ENCODE measurements at places on chromosomes 1 and 21.

DNA sequence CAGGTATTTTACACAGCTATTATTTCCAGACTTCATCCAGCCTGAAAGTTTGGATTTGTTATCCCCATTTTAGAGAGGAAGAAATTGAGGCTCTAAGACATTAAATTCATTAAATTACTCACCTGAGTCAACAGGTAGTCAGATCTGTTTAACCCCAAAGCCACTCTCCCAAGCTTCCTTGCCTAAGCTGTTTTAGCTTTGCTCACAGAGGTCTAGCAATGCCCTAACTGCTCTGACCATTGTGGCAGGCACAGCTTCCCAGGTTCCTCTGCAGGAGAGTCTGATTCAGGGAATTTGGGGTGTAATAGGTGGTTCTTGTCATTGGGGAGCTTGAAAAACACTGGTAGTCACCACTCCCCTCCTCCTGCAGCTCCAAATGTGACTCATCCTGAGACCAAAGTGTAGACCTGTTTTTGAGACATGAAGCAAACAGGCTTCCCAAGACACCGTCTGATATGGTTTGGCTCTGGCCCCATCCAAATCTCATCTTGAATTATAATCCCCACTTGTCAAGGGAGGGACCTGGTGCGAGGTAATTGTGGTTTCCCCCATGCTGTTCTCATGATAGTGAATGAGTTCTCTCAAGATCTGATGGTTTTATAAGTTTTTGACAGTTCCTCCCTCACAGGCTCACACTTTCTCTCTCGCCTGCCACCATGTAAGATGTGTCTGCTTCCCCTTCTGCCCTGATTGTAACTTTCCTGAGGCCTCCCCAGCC lies 142.8 kb upstream of the DNAH14 start:
- no peak for DNase-seq

DNA sequence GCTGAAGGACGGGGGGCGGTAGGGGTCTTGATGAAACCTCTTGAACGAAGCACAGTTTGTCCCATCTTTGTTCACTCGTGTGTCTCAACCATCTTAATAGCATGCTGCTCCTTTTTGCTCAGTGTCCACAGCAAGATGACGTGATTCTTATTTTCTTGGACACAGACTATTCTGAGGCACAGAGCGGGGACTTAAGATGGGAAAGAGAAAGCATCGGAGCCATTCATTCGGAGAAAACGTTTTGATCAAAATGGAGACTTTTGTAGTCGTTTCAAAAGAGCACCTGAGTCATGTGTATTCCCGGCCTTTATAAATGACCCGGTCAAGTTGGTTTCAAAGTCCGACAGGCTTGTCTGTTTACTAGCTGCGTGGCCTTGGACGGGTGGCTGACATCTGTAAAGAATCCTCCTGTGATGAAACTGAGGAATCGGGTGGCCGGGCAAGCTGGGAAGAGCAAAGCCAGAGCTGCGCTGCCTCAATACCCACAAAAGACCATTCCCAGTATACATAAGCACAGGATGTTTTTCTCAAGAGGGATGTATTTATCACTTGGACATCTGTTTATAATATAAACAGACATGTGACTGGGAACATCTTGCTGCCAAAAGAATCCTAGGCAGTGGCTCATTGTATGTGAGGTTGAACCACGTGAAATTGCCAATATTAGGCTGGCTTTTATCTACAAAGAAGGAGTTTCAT lies 18.5 kb downstream of the ETS2 start:
- DNase-seq, result no peak

DNA sequence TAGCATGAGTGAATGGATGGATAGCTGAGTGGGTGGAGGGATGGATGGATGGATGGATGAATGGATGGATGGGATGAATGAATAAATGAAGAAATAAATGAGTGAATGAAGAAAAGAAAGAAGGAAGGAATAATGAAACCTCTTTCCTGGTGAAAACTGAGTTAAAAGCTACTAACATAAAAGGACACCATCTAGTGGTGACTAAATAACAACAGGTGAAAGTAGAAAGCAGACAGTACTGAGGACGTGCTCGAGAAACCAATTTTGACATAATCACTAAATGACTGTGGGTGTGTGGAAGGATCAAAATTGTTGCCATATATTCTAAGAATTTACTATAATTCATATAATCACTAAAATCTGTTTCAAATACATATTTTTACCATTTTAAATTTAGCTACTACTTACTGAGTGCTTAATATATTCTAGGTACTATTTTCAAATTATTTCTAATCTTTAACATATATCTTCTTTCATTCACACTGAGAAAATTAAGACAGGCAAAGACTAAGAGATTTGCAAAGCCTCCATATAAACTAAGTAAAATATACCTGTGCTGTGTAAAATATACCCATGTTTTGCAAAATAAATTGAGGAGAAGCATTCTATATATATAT lies 522.9 kb downstream of the LRRIQ3 start:
- DNase-seq, result no peak

DNA sequence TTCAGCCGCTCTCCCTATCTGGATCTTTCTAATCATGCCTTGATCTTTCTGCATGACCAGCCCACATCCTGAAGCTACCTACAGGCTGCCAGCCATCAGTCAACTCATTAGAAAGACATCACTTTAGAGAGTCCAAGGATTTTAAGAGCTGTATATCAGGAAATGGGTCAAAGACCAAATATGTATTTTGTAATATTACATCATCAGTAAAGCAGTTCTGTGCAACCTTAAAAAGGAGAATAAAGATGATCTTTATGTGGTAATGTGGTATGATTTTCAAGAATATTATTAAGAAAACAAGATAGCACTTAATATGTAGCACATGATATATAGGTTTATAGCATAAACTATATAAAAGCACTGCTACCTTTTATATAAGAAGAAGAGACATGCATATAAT lies 47.6 kb downstream of the SLC30A7 start:
- no peak for DNase-seq

- DNase-seq, result no peak
Observed at GRCh38 chr1:53616927-53617326, 122.0 kb downstream of the GLIS1 start.

- DNase-seq, result no peak
Observed at GRCh38 chr1:197184190-197184589, 37.7 kb upstream of the ASPM start.

- no peak for DNase-seq
Observed at GRCh38 chr1:212442408-212442807, 9.7 kb downstream of the NENF start.

GRCh38 chr21:33395891-33396331 lies 7.3 kb upstream of the IFNGR2 start:
- no peak for DNase-seq

DNA sequence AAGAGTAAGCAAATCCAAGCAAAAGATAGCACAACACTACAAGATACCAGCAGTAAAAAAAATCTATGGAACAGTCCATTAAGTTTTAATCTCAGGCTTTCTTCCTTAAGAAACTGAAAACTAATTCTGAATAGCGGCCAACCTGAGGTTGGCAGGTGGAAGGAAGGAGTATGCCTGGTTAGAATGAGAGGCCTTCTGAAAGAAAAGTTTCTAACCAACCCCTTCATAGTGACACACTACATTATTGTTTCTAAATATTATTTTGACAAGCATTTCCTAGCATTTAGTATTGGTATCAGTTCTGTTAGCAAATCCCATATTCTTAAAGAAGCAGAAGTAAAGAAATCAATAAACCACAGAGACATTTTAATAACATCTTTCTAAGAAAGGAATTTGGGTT lies 205.7 kb upstream of the PTBP2 start:
- no peak for DNase-seq

GRCh38 chr1:86906419-86906818 lies 7.5 kb downstream of the SELENOF start:
- DNase-seq, result no peak

DNA sequence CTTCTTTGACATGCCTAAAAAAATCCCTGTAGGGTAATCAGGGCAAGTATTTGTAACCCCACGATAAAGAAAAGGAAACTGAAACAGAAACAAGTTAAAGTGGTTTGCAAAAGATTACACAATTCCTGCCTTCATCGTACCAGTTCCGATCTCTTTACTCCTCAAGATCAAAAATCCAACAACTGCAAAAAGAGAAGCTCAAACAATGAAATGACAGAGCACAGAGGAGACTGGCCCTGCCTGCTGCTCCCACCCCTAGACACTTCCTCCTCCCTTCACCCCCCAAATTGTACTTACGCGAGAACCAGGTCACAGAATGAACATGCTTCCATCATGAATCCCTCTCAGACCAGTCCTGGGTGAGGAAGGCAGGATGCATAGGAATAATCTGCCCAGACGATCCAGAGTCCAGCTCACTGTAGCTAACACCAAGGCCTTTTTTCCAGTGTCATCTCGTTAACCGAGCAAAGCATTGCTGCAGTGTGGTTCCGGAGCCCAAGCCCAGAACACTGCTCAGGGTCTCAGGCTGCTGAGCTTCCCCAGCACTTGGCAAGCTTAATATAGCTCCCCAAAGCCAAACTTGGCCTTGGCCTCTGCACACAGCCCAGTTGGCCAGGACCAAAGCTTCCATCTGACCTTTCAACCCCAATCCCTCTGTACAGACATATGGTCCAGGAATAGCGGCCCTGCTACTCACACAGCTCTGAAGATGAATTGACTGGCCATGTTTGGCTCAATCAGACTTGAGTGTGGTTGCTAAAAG lies 20.3 kb downstream of the RXRG start:
- no peak for DNase-seq

DNA sequence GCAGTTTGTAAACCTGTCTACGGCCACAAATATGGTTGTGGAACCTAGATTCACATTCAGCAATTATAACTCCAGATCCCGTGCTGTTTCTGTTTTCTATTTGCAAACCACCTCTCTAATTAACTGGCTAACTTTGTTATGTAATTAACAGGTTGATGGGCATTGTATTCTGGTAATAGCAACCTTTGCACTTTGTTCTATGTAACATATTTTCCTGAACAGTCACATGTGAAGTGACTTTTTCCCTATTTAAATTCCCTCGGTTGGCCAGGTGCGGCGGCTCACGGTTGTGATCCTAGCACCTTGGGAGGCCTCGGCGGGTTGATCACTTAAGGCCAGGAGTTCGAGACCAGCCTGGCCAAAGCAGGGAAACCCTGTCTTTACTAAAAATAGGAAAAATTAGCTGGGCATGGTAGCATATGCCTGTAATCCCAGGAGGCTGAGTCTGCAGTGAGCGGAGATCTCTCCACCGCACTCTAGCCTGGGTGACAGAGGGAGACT lies 1.4 kb downstream of the ACADM start:
- DNase-seq, result no peak

- peak; percentile 46 for DNase-seq
Observed at GRCh38 chr21:44517175-44517899, 22.7 kb downstream of the KRTAP10-1 start.

GRCh38 chr1:67952071-67952470 lies 98.4 kb downstream of the DIRAS3 start:
- no peak for DNase-seq

DNA sequence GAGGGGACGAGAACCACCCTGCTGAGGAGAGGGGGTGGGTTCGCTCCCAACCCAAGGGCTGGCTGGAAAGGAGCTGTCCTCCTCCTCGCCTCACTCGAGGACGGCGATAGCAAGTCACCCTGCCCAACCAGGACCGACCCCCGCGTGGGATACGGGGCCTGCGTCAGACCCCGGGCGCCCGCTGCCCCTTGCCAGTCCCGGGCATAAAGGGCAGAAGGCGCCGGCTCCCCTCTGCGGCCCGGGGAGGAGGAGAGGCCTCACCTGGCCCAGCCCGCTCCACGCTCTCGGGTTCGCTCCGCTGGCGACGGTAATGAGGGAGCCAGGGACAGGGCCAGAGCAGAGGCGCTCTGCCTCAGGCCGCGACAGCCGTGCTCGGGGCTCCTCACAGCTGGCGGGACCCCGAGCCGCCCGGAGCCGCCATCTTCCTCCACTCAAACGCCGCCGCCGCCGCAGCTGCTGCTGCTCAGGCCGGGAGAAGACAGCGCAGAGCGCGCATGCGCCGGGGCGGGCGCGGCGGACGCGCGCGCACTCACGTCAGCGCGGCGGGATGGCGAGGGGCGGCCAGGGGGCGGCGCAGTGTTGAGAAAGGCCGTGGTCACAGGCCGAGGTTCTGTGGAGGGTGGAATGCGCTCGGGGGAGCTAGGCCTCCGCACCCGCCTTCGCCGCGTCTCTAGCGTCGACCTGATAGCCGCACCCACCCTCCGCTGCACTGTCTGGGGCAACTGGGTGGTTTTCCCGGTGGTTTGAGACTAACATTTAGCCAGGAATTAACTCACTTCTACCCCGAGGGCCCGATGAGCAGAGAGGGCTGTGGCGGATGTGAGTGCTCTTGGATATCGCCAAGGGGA lies at the start of gene FBXO42:
Gene FBXO42 (minus strand): TSS at position 487 of the 848 bp plus-strand sequence. CDS start 37,062 bp downstream, outside the sequence.
- peak; percentile 95 for DNase-seq
